ENCODE measurements at places on chromosomes 1 and 21. TPM values are rescaled to one million over a fixed set of nuclear protein-coding genes. Genes with fewer than 3 reads are reported as not detected.

- no peak overlapping the region for H3K4me3 ChIP-seq
- DNase-seq = peak; percentile 24
- H3K27me3 ChIP-seq = no peaks in the 10 kb centered on the region
- H3K27ac ChIP-seq = no peak overlapping the region
These were observed 15.1 kb downstream of the TAF13 start for GRCh38 chr1:109060707-109061106.

The HES5 gene
- 0.12 TPM for total RNA-seq

The RNF187 gene
- total RNA-seq = 51.0 TPM

The ACTN2 gene
- 1.4 TPM for total RNA-seq

- H3K27me3 ChIP-seq = no peaks in the 10 kb centered on the region
- no peak overlapping the region for H3K27ac ChIP-seq
- H3K4me3 ChIP-seq = no peak overlapping the region
- DNase-seq = no peak
- H3K36me3 ChIP-seq = no peaks in the 10 kb centered on the region
These were observed 52.9 kb upstream of the SIM2 start for GRCh38 chr21:36646011-36646410.

Measured in pancreas (tissue), 10 donors.